ENCODE measurements at places on chromosomes 2 and 18.

DNA sequence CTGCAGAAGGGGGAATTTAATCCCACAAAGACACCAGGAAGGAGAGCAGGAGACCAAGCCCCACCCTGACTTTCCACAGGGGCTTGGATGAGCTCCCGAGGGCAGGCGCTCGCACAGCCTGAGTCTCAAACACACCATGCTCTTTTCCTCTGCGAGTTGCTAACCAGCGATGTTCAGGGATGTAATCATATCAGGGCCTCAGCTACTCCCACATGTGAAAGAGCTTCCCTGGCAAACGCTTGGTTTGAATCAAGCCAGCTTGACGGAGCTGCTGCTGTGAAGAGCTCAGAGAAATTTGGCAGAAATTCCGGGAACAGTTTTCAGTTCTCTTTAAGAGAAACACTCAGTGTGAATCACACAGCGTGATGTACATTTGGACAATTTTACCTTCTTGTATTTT is 385.8 kb downstream of the GALR1 start:
- DNase-seq: no peak

DNA sequence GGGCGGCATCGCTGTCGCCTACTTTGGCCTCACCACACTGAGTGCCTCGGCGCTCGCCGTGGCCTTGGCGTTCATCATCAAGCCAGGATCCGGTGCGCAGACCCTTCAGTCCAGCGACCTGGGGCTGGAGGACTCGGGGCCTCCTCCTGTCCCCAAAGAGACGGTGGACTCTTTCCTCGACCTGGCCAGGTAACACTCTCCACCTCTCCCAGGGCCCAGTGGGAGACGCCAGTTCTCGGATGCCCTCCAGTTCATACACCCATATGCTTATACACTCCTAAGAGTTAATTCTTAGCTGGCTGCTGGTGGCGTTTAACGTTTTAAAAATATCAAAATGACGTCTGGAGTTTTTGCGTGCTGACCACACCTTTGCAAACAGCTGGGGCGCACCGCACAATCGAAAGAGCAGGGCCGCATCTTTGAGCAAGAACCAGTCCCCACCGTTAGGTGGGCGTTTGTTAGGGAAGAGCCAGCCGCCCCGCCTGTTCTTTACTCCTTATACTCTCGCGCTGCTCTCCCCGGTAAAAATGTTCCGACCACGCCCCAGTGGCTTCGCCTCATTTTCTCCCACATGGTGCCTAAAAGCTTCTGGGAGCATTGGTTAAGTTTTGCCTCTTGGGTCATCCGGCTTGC is 899 bp downstream of the SLC1A4 start:
- no peak for DNase-seq

- no peak for DNase-seq
Measured at GRCh38 chr18:50410008-50410407, 35.2 kb downstream of the SKA1 start.

DNA sequence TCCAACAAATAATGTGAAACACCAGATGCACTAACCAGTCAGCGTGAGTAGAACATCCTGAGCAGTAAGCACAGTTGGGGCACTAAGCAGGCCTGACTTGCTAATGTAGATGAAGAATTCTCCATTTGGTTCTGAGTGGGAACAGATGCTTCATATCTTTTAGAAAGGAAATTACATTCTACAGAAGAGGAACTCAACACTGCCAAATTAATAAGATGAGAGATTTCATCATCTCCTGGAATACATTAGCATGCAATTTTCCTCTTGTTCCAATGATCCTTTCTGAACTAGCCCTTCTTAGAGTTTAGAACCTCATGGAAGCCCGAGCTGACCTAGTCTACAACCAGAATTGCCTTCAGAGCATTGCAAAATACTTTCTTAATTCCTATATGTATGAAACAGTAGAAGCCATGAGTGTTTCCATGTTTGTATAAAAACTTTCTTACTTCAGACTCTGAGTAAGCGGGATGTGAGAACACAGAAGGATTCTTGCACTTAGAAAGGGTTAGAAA is 34.8 kb downstream of the COL5A2 start:
- DNase-seq: no peak

GRCh38 chr18:74745633-74746403 is 148.1 kb downstream of the ZNF407 start:
- DNase-seq: no peak

- DNase-seq: no peak
Measured at GRCh38 chr2:219452361-219453317, 18.0 kb downstream of the SPEG start.

DNA sequence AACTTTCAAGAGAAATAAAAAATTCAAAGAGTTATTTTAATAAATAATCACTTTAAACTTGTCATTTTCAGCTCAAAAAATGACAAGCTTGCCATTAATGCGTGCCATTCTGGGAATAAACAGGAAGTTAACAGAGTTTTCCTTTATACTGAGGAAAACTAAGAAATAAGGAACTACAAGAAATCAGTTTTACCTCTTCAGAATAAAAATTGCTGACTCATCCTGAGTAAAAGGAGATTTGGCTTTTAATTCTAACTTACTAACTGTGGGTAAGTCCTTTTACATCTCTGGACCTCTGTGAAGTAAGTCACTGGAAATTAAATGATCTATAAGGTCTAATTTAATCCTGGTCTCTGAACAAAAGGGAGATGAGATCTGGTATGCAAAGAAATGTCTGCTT is 16.1 kb downstream of the CEBPZ start:
- DNase-seq: no peak

DNA sequence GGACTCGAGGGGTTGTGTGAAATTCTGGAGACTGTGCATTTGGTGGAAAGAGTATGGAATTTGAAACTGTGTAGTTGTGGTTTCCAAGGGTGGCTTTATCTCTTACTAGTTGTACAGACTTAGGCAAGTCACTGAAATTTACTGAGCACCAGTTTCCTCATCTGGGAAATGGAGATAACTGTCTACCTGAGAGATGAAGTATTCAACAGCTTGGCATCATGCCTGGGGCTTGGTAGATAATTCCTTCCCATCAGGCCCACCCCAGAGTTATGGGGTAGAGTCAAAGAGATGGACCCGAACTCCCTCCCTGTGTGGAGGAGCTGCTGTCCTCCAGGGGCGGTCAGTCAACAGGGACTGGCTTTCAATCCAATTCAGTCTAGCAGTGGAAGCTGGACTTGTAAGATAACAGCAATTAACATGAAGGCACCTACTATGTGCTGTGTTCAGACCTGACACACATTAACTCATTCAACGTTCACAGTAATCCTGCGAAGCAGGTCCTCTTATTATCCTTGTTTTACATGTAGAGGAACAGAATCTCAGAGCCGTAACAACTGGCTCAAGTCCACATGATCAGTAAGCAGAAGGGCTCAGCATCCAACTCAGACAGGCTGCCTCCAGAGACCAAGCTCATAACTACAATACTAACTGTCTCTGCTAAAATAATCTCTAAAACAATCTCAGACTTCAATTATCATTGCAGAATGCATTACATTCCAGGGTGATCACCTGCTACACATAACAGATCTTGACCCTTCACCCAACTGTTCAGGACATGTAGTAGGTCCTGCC is 432.1 kb downstream of the LPIN1 start:
- DNase-seq: no peak

- DNase-seq: no peak
Measured at GRCh38 chr2:59068255-59068654, 827.1 kb upstream of the FANCL start.

DNA sequence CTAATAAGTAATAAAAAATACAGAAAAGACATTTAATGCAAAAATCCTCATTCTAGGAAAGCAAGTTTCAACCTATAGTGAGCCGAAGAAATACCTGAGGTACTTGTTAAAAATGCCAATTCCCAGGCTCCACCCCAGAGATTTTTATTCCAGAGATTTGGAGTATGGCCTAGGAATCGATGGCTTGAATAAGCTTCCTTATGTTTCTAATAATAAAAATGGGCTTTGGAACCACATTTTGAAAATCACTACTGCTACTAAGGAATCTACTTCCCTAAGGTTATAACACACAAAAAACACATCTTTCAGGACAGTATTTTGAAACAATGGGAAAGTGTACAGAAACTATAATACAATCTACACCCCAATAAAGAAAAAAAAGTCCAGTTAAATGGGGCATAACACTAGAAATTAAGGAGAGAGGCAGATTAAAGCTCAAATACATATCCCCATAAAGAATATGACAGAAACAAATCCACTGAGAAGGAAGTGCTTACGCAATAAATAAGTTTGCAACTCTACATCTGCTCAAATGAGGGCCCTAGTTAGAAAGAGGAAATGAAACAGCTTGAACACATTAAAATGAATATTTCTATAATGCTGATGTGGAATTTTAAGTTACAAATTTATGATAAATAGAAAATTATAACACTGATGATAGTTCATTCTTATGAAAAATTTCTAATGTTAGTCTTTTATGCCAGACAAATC is 103.7 kb downstream of the EPB41L3 start:
- DNase-seq: no peak

GRCh38 chr18:45249246-45249661 is 366.0 kb upstream of the SLC14A2 start:
- no peak for DNase-seq

- no peak for DNase-seq
Measured at GRCh38 chr18:23155537-23155936, 20.3 kb downstream of the CABLES1 start.

DNA sequence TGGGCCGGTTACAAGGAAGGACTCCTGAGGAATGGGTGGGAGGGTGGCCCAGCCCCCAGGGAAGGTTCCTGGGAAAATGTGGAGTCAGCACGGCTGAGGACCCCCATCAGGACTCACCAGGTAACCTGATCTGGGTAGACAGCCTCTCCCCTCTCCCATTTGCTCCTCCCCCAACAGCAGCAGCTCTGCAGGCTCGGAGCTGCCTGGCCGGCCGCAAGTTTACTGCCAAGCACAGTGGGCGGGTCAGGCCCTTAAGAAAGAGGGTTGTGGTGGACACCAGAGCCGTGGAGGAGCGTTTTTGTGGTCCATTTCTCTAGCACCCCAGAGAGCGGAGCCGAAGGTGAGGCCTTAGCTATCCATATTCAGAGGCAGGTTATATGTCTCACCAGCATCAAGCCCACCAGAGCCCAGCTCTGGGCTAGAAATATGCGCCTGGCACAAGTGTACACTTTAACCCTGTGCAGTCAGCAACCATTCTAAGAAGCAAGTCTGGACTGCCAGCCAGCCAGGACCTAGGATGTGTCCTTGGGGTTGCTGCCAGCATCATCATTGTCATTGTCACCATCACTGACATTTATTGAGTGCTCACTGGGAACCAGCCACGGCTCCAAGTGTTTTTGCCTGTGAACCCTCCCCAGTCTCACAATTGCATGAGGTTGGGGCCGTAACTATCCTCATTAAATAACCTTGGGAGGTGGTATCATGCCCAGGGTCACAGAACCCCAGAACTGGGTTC is 190.1 kb downstream of the KLHL29 start:
- DNase-seq: no peak

DNA sequence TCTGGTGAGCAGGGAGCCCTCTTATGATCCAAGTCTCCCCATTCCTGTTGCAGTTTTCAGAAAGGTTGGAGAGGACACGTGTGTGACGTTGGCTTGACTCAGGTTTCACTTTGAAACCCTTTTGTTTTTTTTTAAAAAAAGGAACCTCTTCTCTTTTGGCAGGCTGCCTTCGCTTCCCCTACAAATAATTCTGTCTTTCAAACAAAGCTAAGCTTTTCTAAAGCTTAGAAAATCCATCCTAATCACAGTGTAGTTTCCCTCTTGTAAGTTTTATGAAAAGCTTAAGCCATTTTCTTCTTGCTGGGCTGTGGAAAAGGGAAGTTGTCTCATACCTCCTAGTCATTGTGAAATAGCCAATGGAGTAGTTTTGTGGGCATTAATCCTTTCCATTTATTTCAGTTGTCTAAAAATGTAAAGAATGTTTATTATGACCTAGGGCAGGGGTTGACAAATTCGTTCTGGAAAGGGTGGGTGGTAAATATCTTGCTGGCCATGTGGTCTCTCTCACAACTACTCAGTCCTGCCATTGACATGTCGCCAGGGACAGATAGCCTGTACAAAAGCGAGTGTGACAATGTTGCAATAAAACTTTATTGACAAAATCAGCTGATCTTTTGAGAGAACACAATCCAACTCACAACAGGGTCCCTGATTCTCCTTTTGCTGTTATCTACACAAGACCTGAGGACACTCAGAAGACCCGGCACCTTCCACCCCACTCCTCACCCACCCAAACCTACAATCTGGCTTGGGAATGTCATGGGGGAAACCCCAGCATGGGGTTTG is 878.8 kb downstream of the RNF144A start:
- no peak for DNase-seq

DNA sequence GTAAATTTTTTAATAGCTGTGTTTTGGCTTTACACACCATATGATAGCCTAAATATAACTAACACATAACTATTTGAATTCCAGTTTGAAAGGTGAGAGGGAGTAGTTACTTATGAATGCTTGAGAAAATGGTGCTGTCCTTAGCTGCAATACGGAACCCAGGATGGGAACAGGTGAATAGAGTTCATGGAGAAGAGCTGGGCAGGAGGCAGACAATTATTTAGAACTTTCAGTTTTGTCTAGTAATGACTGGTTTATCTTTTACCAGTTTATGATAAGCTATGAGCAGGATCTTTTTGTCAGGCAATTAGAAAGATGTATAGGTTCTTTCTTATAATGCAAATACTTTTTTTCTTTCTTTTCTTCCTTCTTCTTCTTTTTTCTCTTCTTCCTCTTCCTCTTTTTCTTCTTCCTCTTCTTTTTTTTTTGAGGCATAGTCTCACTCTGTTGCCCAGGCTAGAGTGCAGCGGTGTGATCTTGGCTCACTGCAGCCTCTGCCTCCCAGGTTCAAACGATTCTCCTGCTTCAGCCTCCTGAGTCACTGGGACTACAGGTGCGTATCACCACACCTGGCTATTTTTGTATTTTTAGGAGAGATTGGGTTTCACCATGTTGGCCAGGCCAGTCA is 25.9 kb downstream of the UBR3 start:
- DNase-seq: no peak

DNA sequence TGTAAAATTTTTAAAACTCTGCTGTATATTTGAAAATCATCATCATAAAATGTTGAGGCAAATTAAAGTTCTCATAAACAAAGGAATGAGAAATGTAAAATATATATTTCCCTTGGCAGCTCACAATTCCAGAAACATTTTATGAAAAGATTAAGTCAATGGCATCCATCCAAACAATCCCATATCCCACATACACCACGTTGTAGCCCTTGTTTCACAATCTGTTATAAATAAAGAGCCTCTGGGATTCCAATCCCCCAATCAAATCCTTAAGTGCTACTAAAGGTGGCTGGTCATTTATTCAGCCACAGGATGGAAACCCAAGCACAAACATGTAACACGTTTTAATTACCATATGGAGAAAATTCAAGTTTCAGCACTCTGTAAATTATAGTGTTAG is 51.7 kb downstream of the GFPT1 start:
- no peak for DNase-seq
